ENCODE measurements at places on chromosomes 2 and 18.

GRCh38 chr18:23170137-23170536 lies 34.9 kb downstream of the CABLES1 start:
- no peak for DNase-seq
- H3K36me3 ChIP-seq: no peaks in the 10 kb centered on the region
- no peaks in the 10 kb centered on the region for H3K4me1 ChIP-seq
- H3K27me3 ChIP-seq: no peaks in the 10 kb centered on the region
- H3K4me3 ChIP-seq: no peak overlapping the region

DNA sequence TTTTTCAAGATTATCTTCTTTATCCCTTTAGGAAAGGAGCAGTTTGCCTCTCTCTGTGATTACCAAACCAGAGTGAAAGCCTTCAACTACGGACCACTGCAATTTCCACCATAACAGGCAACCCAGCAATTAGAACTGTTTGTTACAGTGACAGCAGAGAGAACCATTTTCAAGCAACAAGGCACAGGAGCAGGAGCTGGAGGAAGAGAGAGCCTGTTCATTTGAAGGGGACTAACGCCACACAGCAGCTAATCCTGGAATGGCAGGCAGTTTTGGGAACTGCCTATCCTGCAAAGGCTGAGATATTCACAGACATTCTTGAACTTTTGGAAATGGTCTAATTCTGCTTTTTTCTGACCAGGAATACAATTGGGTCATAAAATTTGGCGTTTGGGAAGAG lies 1541.9 kb upstream of the PIK3C3 start:
- H3K4me3 ChIP-seq: no peak overlapping the region
- no peaks in the 10 kb centered on the region for H3K4me1 ChIP-seq
- no peak for DNase-seq
- H3K27me3 ChIP-seq: no peaks in the 10 kb centered on the region
- no peaks in the 10 kb centered on the region for H3K36me3 ChIP-seq

DNA sequence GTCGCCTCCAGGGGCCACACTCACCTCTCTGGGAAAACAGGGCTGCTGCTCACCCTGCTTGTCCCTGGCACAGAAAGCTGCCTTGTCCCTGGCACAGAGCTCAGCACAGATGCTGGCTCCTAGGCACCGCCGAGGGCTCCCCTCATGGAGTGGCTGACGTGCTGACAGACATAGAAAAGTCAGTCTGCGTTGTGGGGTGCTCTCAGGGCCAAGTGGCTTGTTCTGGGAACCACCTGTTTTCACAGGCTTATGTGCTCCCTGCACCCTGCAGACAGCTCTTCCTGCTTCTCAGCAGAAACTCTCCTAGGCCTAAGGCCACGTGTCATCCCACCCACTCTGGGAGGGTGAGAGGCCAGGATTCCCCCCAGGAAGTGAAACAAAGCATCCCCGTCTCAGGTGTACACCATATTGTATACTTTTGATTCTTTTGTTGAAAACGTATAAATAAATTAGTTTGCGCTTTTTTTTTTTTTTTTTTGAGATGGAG lies 84.7 kb upstream of the TMEM200C start:
- H3K4me1 ChIP-seq: peaks cover 8% of the 10 kb centered on the region
- no peaks in the 10 kb centered on the region for H3K36me3 ChIP-seq
- no peak for DNase-seq
- no peak overlapping the region for H3K4me3 ChIP-seq

- DNase-seq: no peak
- no peaks in the 10 kb centered on the region for H3K36me3 ChIP-seq
- H3K27ac ChIP-seq: no peak overlapping the region
- peaks cover 18% of the 10 kb centered on the region for H3K4me1 ChIP-seq
- no peak overlapping the region for H3K4me3 ChIP-seq
- H3K27me3 ChIP-seq: no peaks in the 10 kb centered on the region
Measured at GRCh38 chr18:3411327-3411726, 38.6 kb upstream of the TGIF1 start.

DNA sequence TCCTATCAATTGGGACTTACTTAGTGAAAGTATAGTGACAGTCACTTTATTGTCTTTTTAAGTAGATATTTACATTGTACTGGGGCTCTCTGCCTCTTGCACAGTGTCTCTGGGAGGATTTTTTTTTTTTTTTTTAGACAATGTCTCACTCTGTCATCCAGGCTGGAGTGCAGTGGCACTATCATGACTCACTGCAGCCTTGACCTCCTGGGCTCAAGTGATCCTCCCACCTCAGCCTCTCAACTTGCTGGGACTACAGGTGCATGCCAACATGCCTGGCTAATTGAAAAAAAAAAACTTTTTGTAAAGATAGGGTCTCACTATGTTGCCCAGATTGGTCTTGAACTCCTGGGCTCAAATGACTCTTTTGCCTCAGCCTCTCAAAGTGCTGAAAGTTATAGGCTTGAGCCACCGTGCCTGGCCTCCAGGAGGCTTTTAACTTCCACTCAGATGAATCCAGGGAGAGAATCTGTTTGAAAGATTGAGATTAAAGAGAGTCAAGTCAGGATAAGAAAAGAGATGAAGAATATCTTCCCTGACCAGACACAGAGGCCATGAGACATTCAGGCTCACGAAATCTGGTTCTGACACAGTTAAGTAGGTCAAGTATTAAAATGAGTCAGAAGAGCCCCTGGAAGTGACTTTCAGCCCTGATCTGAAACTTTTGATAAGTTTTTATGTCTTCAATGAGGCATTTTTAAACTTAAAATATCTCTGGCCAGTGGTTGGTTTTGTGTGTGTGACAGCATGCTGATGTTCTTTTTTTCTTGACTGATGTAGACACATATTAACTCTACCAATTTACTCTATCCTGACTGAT lies 18.3 kb downstream of the ARHGEF33 start:
- no peak overlapping the region for H3K4me3 ChIP-seq
- peaks cover 3% of the 10 kb centered on the region for H3K27me3 ChIP-seq
- peaks cover 14% of the 10 kb centered on the region for H3K4me1 ChIP-seq
- no peak for DNase-seq
- no peaks in the 10 kb centered on the region for H3K36me3 ChIP-seq
- H3K27ac ChIP-seq: peak overlapping the region; percentile 2

DNA sequence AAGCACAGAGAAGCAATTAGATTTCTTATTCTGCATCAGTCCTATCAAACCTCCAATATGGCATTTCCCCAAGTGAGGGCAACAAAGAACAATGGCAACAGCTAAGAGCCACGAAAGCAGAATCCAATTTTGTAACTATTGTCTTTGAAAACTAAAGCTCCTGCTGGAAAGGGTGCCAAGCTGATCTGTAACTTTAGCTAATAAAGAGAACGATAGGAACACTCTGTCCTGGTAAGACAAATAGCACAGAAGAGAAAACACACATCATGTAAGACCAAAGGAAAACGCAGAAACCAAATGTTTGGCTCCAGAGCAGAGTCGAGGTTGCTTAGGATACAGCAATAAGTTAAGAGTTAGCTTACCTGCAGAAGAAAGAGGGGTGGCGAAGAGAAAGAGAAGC lies 160.5 kb downstream of the STK39 start:
- H3K36me3 ChIP-seq: peaks cover 21% of the 10 kb centered on the region
- H3K27ac ChIP-seq: no peak overlapping the region
- no peak overlapping the region for H3K4me3 ChIP-seq

- no peak overlapping the region for H3K27ac ChIP-seq
- H3K36me3 ChIP-seq: peaks cover 1% of the 10 kb centered on the region
- peaks cover 4% of the 10 kb centered on the region for H3K4me1 ChIP-seq
- H3K4me3 ChIP-seq: no peak overlapping the region
Measured at GRCh38 chr2:38959938-38960608, 70.4 kb downstream of the ARHGEF33 start.

GRCh38 chr2:6800553-6800952 lies 65.2 kb downstream of the CMPK2 start:
- no peak for DNase-seq
- H3K36me3 ChIP-seq: no peaks in the 10 kb centered on the region
- H3K4me1 ChIP-seq: peaks cover 2% of the 10 kb centered on the region
- H3K27me3 ChIP-seq: peaks cover 2% of the 10 kb centered on the region
- no peak overlapping the region for H3K27ac ChIP-seq

- no peak for DNase-seq
- no peaks in the 10 kb centered on the region for H3K27me3 ChIP-seq
- peaks cover 20% of the 10 kb centered on the region for H3K36me3 ChIP-seq
- peaks cover 36% of the 10 kb centered on the region for H3K4me1 ChIP-seq
- peak overlapping the region; percentile 89 for H3K27ac ChIP-seq
Measured at GRCh38 chr2:60867848-60868247, 13.5 kb upstream of the REL start.

DNA sequence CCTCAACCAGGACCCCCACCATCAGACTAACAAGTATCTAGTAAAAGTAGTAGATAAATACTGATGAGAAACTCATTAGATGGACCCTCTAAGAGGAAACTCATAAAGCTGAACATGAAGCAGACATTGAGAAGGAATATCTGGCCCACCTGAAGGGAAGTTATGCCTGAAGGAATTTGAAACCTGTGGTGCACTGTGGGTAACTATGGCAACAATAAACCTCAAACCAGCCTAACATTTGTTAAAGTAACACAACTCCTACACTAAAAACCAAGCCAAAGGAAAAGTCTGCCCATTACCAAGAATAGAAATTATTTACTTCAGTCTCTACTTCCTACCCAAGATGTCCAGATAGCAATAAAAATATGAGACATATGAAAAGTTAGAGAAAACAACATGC lies 43.4 kb downstream of the KIAA1328 start:
- H3K27me3 ChIP-seq: no peaks in the 10 kb centered on the region
- DNase-seq: no peak
- no peak overlapping the region for H3K27ac ChIP-seq
- peaks cover 7% of the 10 kb centered on the region for H3K4me1 ChIP-seq
- no peak overlapping the region for H3K4me3 ChIP-seq
- H3K36me3 ChIP-seq: peaks cover 49% of the 10 kb centered on the region

GRCh38 chr18:69365658-69366057 lies 35.0 kb upstream of the DOK6 start:
- H3K27ac ChIP-seq: no peak overlapping the region
- no peaks in the 10 kb centered on the region for H3K27me3 ChIP-seq
- no peak overlapping the region for H3K4me3 ChIP-seq
- no peaks in the 10 kb centered on the region for H3K4me1 ChIP-seq
- H3K36me3 ChIP-seq: no peaks in the 10 kb centered on the region

DNA sequence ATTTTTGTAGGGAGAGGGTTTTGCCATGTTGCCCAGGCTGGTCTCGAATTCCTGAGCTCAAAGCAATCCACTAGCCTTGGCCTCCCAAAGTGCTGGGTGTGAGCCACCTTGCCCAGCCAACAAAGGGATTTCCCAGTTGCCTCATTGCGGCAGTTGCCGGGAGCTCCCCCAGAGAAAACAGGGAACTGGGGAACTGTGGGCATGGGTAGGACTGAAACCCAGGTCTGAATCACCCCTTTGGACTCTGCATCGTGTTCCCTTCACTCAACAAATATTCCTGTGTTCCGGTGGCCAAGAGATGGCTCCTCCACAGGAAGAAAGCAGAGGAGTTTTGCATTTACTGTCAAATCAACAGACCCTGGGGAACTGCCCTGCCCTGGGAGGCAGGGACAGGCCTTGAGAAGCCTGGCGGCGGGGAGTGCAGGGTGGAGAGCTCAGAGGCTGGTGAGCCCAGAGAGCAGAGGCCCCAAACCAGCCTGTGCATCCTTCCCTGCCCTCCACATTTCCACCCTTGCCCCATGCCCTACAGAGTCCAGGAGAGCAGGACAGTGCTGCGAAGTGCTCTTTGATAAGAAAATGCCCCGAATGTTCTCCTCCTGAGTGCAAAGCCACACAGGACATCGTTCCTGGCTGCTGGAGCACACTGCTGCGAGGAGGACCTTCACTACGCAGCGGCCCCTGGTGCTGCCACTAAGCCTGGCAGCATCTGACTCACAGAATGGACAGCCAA lies 24.9 kb downstream of the MYO7B start:
- no peak overlapping the region for H3K4me3 ChIP-seq
- H3K27ac ChIP-seq: no peak overlapping the region
- peaks cover 26% of the 10 kb centered on the region for H3K27me3 ChIP-seq
- H3K4me1 ChIP-seq: peaks cover 13% of the 10 kb centered on the region

DNA sequence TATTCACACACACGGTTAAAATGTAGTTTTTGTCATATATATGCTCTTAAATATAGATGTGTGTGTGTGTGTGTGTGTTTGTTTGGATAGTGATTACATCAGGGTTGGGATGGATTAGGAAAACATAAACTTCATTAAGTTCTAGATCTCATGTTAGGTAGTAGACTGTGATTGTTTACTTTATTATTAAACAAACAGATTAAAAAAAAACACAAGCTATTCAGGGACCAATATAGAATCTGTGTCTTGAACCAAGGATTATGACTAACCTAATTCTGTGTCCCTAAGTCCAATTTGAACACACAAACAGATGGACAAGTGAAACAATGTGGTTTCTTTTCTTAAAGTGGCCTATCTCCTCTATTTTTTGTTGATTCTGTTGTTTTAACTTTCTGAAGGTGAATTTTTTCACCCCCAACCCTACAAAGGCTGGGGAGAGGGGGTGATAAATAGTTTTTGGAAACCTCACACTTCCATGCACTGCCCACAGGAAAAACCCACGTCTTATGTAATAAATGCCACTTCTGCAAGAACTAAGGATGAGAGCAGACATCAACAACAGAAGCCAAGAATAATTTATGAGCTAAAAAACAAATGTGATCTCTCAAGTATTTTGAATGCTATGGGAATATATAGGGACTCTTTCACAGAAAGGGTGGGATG lies 40.7 kb downstream of the IL1R2 start:
- no peaks in the 10 kb centered on the region for H3K36me3 ChIP-seq
- no peak overlapping the region for H3K27ac ChIP-seq
- DNase-seq: no peak
- H3K27me3 ChIP-seq: peaks cover 2% of the 10 kb centered on the region
- H3K4me1 ChIP-seq: peaks cover 40% of the 10 kb centered on the region

- no peak overlapping the region for H3K27ac ChIP-seq
- peaks cover 13% of the 10 kb centered on the region for H3K27me3 ChIP-seq
- no peaks in the 10 kb centered on the region for H3K36me3 ChIP-seq
- no peaks in the 10 kb centered on the region for H3K4me1 ChIP-seq
- no peak for DNase-seq
Measured at GRCh38 chr2:227185615-227186232, 21.3 kb downstream of the COL4A3 start.

- no peak overlapping the region for H3K4me3 ChIP-seq
- H3K36me3 ChIP-seq: no peaks in the 10 kb centered on the region
- DNase-seq: no peak
- no peaks in the 10 kb centered on the region for H3K4me1 ChIP-seq
Measured at GRCh38 chr2:120953843-120954584, 218.3 kb downstream of the GLI2 start.

DNA sequence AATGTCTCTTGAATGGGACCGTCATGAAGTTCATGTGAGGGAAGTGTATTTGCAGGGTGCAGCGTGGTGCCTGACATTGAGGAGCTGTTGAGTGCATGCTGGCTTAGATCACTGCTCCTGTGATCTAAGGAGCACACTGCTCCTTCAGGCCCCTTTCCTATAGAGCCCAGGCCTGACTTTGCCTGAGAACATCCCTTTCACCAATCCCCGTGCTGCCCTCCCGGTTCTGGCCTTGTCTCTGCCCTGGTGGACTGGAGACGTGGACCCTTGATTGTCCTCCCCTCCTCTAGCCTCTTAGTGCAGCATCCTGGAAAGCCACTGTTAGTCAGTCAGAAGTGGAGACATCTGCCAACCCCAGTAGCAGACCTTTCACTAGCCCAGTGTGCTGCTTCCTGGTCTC lies 323.6 kb upstream of the HS6ST1 start:
- H3K27ac ChIP-seq: no peak overlapping the region
- no peak overlapping the region for H3K4me3 ChIP-seq
- no peaks in the 10 kb centered on the region for H3K36me3 ChIP-seq
- DNase-seq: no peak

All from activated naive CD8-positive, alpha-beta T cell treated with anti-CD3 and anti-CD28 coated beads, Interleukin-2, amount 50 U/mL, for 24 hours (primary cell).